Transverse colon (tissue), 4 donors: ENCODE measurements at places on chromosomes 3 and 15. TPM values are rescaled to one million over a fixed set of nuclear protein-coding genes. Genes with fewer than 3 reads are reported as not detected.

GRCh38 chr3:24972491-24972890, 455.6 kb upstream of the RARB start:
- no peaks in the 10 kb centered on the region for H3K36me3 ChIP-seq
- no peaks in the 10 kb centered on the region for H3K27me3 ChIP-seq
- H3K4me1 ChIP-seq: no peaks in the 10 kb centered on the region

GRCh38 chr3:110243081-110243480, 828.5 kb upstream of the NECTIN3 start:
- no peak for DNase-seq
- H3K36me3 ChIP-seq: no peaks in the 10 kb centered on the region
- no peaks in the 10 kb centered on the region for H3K4me1 ChIP-seq

DNA sequence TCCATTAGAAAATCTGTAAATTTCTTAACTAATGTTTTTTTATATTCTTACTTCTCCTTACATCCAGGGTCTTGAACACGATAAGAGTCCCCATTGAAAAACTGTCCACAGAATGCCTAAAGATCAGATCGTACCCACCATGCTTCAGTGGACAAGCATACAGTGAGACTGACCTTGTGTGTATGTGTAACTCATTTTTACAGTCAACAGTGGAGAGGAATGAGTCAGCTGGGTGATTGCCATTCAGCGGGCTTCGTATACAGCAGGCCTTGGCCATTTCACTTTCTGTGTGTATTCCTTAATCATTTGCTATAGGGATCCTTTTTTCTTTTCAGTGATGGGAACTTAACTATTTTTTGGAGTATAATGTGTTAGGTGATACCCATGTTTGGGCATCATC, 10.6 kb downstream of the PARP14 start:
- H3K27me3 ChIP-seq: no peaks in the 10 kb centered on the region
- H3K27ac ChIP-seq: no peak overlapping the region
- peaks cover 13% of the 10 kb centered on the region for H3K36me3 ChIP-seq
- no peak for DNase-seq
- H3K4me3 ChIP-seq: no peak overlapping the region
- H3K4me1 ChIP-seq: no peaks in the 10 kb centered on the region

- no peak for DNase-seq
- H3K27ac ChIP-seq: no peak overlapping the region
- no peaks in the 10 kb centered on the region for H3K4me1 ChIP-seq
- no peak overlapping the region for H3K4me3 ChIP-seq
- no peaks in the 10 kb centered on the region for H3K36me3 ChIP-seq
Observed at GRCh38 chr3:160622263-160623045, 54.5 kb upstream of the ARL14 start.

Gene FBXO40
- total RNA-seq: not detected

DNA sequence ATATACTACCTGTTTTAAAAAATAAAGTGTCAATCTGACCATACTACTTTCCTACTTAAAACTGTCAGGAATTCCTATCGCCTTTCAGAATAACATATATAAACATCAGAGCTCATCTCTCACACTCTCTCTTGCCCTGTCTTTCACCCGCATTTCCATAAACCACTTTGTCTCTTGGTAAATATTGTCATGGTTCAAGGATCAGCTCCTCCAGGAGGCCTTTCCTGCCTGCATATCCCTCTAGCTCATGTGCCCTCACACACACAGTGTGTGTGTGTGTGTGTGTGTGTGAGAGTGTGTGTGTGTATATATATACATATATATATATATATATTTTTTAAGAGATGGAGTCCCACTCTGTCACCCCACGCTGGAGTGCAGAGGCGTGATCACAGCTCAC, 6.7 kb downstream of the SUMF1 start:
- no peak overlapping the region for H3K27ac ChIP-seq
- no peak overlapping the region for H3K4me3 ChIP-seq
- H3K27me3 ChIP-seq: no peaks in the 10 kb centered on the region
- H3K36me3 ChIP-seq: no peaks in the 10 kb centered on the region
- no peak for DNase-seq
